ENCODE measurements at places on chromosomes 3 and 15.

DNA sequence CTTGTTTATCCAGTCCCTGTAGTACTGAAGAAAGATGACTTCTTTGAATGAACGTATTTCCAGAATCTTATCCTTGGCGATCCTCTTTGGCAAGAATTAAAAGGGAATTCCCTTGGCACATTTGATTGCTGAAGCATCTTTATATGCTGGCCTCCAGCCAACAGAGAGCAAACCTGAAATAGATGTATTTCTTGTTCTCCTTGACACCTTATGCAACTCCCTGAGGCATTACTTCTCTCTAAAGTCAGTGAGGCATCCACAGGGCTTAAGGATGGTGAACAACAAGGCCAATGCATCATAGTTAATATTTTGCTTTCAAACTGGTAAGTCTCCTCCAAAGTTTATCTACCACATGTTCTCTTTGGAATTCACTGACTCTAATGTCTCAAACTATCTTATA lies 450.9 kb upstream of the THRB start:
- DNase-seq = no peak

- DNase-seq = no peak
These were observed 1.1 kb downstream of the TBC1D2B start for GRCh38 chr15:78076231-78077052.

DNA sequence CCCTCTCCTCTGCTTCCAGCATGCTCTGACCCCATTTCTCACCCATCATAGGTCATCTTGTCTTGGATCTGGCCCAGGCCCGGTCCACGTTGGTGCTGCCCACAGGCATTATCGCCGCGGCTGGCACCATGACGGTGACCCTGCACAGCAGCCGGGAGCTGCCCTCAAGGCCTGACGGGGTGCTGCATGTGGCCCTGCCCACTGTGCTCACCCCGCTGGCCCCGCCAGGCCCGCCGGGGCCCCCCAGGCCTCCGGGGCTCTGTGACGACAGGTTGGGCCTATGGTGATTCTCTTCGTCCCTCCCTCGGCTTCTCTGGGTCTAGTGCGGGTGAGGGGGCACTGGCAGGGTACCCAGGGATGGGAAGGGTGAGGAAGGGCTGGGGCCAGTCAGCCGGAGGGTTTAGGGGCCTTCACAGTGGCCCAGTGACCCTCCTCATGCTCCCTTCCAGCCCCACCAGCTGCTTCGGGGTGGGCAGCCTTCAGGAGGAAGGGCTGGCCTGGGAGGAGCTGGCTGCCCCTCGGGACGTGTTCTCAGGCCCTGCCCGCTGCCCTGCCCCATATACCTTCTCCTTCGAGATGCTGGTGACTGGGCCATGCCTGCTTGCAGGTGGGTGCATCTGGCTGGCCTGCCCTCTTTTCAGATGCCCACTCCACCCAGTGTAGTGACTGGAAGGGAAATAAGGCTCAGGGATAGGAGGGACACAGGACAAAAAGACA lies 3.9 kb downstream of the VWA5B2 start:
- no peak for DNase-seq

DNA sequence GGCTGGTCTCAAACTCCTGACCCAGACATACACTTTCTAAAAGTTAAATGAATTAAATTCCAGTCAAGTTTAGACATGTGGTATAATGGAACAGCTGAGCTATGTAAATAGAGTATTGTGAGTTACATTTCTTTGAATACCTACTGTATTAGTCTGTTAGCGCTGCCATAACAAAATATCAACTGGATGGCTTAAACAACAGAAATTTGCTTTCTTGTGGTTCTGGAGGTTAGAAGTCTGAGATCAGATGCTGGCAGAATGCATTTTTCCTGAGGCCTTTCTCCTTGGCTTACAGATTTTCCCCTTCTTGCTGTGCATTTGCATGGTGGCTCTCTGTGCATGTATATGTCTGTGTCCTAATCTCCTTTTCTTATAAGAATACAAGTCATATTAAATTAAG lies 101.5 kb upstream of the TGFBR2 start:
- no peak for DNase-seq

DNA sequence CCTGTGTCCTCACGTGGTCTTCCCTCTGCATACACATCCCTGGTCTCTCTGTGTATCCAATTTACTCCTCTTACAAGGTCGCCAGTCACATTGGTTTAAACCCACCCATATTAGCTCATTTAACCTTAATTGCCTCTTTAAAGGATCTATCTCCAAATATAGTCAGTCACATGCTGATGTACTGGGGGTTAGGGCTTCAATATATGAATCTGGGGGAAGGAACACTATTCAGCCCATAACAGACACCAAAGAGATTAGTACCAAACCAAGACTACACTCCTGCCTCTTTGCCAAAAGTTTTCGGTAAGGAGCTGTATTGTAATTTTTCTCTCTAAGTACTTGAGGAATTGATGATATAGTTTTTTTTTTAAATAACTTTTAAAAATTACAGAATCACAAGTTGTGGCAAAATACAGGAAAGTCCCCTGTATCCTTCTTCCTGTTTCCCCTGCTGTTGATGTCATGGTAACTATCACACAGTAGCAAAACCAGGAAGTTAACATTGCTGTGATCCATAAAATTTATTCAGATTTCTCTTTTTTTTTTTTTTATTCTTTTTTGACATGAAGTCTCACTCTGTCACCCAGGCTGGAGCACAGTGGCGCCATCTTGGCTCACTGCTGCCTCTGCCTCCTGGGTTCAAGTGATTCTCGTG lies 67.8 kb downstream of the SLCO3A1 start:
- no peak for DNase-seq

GRCh38 chr15:101062063-101062462 lies 142.9 kb downstream of the LRRK1 start:
- no peak for DNase-seq

- peak; percentile 11 for DNase-seq
These were observed 81.8 kb downstream of the CLASP2 start for GRCh38 chr3:33636125-33636850.

DNA sequence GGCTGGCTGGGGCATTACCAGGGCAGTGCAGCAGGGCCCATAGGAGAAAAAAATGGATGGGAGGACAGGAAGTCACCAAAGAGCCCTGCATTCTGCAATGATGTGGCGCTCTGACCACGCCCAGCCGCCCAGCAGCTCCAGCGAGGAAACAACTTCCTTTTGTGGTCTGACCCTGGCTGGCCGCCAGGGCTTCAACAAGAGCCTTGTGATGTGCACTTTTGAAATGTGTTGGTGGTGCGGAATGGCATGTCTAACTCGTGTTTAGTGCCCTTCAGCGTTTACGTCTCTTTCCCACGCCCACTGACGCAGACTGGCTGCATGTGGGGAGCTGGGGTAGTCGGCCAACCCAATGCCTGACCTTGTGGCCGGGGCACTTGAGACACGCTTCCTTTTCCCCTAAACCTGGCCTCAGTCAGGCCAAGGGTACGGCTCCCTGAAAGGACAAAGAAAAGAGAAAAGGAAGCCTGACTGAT lies 81.9 kb upstream of the CTNNB1 start:
- no peak for DNase-seq

DNA sequence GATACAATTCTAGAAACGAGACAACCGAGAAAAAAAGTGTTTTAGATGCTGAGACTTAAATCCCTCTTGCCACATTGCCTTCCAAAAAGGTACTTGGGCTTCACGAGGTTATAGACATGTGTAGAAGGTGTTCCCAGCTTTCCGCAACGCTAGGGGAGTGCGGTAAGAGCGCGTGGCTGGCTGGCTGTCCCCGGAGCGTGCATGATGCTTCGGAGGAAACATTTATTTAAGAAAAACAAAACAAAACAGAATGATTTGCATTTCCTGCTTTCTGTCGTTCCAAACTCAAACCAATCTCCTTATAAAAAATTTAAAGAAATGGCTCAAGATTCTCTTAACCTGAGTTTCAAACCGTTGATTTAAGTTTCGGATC lies 841 bp downstream of the SLC6A20 start:
- no peak for DNase-seq

- no peak for DNase-seq
These were observed 54.3 kb downstream of the GSK3B start for GRCh38 chr3:120039642-120040610.

GRCh38 chr15:41870689-41871081 lies 23.2 kb downstream of the SPTBN5 start:
- DNase-seq = no peak

DNA sequence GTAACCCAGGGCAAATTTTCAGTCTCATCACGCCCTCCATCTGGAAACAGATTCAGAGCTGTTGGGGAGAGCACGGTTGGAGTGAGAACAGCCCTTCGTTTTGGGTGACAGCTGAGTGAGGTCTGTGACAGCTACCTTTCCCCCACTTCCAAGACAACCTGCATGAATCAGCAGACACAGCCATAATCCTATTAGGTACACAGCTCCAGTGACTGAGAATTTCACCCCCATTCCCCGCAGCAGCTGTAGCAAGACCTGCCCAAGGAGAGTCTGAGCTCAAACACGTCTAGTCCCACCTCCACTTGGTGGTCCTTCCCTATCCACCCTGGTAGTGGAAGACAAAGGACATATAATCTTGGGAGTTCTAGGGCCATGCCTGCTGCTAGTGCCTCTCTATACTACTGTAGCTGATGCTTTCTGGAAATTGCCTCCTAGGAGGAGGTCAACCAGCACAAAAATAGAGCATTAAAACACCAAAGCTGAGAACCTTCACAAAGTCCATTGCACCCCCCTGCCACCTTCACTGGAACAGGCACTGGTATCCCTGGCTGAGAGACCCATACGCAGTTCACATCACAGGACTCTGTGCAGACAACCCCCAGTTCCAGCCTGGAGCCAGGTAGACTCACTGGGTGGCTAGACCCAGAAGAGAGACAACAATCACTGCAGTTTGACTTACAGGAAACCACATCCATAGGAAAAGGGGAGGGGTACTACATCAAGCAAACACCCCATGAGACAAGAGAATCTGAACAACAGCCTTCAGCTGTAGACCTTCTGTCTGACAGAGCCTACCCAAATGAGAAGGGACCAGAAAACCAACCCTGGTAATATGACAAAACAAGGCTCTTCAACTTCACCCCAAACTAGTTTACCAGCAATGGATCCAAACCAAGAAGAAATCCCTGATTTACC lies 448.6 kb upstream of the CBLB start:
- no peak for DNase-seq

- DNase-seq = no peak
These were observed 17.8 kb downstream of the TF start for GRCh38 chr3:133763797-133764683.

DNA sequence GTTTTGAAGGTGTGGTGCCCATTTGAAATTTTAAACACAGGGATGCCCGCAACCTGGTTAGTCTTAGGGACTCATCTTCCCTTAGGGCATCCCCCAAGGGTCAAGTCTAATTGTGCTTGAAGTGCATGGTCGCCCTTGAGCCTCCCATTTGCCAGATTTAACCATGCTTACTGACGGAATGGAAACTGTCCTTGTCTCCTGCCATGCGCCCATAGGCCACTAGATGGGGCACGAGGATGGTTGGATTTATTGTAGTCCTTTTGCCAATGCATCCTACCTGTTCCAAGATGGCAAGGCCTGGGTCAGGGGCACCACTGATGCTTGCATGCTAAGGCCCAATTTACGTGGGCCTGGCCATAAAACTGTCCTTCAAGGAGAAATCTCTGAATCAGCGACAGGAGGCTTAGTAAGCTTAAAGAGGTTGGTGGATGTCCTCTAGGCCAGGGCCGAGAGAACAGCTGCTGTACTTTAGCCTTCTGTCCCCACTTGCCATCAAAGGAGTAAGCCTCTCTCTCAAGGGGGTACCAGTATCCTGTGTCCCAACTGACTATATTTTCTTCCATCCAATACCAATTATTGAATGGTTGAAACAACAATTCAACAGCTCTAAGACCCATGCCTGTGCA lies 355.4 kb downstream of the OTOL1 start:
- DNase-seq = no peak

GRCh38 chr3:139906418-139906817 lies 28.6 kb upstream of the CLSTN2 start:
- no peak for DNase-seq

DNA sequence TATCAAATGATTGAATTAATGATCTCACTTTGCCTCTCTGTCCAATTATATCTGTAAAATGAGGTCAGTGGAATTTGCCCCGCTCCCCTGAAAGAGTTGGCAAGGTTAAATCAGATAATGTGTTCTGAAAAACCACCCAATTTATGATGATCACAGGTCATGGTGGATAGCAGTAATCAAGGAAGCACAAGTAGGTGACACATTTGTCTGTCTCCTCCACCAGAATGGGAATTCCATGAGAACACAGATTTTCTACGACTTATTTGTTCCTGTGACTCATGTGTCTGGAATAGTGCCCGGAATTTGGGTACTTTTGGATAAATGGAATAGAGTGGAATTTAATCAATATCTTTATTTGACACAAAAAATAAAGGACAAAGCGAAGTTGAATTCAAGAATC lies 220.9 kb upstream of the SUCLG2 start:
- no peak for DNase-seq

- DNase-seq = no peak
These were observed 58.5 kb upstream of the CTSH start for GRCh38 chr15:79003301-79003700.

GRCh38 chr3:153756816-153757215 lies 364.4 kb upstream of the ARHGEF26 start:
- DNase-seq = no peak

DNA sequence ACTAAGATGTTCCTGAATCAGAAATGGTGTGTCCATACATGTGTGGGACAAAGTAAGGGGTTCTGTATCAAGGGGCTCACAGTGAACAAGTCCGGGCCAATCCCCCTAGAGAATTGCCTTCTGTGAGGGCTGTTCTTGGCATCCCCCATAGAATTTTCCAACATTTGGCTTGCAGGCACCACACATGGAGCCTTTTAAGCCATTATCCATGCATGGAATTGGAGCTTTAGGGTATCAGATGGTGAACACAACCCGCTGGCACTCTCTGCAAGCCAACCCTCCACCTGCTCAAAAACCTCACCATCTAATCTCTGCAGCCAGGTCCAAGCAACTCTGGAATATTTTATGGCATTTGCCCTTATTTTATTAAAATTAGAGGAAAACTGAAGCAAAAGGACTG lies 278.7 kb downstream of the ERC2 start:
- peak; percentile 7 for DNase-seq

DNA sequence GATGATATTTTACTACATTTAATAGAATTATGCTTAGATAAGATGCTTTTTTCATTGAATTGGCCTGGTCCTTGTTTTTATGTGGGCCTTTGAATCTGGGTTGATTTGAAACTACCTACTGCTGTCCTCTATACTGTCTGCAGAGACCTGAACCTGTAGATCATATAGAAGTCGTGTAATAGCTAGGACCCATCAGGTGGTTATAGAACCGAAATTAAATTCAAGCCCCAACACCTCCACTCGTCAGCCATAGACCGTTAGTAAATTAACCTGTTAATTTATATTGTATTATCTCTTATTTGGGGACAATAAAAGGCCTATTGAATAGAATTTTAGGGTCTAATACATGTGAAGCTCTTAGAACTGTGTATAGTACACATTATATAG lies 108.4 kb downstream of the MBNL1 start:
- DNase-seq = no peak

DNA sequence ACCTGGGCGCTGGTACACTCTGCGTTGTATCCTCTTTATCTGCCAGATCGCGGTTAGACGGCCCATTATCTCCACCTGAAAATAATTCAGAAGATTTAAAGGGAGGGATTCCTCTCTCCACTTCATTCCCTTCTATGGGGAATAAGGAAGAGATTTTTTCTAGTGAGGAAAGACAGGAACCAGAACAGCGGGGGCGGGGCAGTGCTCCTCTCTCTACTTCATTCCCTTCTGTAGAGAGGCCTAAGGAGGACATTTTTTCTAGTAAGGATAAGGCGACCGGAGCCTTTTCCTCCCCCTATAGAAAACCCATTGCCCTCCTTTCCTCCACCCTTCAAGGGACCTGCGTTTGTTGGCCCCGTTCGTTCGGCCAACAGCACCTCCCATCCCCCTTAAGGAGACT lies 8.3 kb upstream of the LIPH start:
- DNase-seq = no peak

Data from DMS 273 treated with DMSO at 0.1 percent for 48 hours (cell line).